Stimulated activated CD4-positive, alpha-beta T cell treated with anti-CD3 and anti-CD28 coated beads, TNF-alpha, amount 100 ng/mL, for 24 hours (primary cell): ENCODE measurements at places on chromosomes 12 and 14.

GRCh38 chr14:82251494-82251893, 717.8 kb upstream of the SEL1L start:
- no peak for DNase-seq

GRCh38 chr12:57430931-57431566, at the start of gene R3HDM2:
Gene R3HDM2 (minus strand): TSS chr12:57431043. CDS start chr12:57310428, 120,615 bp downstream.
- peak; percentile 96 for DNase-seq

DNA sequence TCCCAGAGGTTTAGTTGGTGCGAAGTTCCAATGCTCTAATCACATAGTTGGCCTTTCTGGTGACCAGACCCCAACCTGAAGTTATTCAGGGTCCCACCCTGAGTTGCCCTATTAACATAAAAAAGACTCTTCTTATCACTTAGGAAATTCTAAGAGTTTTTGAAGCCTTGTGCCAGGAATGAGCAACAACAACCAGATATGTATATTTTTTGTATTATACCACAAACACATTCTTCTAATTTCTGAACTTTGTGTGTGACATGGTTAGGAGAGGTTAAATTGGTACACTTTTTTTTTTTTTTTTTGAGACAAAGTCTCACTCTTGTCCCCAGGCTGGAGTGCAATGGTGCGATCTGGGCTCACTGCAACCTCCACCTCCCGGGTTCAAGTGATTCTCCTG, 320.4 kb upstream of the PDE3A start:
- DNase-seq: no peak

DNA sequence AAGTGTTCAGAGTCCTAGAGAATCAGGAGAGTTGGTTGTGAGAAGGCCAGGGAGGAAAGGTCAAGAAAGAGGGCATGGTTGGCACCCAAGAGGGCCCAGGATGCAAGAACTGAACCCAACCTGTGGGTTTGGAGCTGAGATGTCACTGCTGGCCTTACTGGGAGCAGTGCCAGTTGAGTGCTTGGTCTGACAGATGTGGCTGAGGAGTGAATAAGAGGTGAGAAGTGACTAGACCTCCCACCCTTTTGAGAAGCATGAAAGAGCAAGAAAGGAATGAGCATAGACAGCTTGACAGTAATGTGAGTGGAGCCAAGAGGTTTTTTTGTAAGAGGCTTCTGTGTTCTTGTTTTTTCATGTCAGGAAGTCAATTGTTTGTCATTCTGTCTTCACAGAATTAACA, 95.3 kb downstream of the FGD4 start:
- no peak for DNase-seq

DNA sequence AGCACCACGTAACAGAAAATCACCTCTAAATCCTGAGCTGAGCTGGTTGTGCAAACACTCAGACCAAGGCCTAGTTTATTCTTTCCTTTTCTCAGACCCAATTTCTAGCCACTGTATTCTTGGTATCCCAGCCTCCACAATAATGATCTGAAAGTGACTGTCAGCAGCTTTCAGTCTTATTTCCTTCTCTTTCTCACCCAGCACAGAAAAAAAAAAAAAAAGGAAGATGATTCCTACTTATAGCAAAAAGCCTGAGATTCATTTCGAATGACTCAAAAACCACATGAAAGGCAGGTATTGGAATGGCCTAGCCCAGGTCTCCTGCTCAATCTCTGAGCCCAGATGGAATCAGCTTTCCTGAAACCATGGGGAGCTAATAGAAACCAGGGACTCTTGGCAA, 298.6 kb upstream of the PPFIA2 start:
- DNase-seq: no peak

DNA sequence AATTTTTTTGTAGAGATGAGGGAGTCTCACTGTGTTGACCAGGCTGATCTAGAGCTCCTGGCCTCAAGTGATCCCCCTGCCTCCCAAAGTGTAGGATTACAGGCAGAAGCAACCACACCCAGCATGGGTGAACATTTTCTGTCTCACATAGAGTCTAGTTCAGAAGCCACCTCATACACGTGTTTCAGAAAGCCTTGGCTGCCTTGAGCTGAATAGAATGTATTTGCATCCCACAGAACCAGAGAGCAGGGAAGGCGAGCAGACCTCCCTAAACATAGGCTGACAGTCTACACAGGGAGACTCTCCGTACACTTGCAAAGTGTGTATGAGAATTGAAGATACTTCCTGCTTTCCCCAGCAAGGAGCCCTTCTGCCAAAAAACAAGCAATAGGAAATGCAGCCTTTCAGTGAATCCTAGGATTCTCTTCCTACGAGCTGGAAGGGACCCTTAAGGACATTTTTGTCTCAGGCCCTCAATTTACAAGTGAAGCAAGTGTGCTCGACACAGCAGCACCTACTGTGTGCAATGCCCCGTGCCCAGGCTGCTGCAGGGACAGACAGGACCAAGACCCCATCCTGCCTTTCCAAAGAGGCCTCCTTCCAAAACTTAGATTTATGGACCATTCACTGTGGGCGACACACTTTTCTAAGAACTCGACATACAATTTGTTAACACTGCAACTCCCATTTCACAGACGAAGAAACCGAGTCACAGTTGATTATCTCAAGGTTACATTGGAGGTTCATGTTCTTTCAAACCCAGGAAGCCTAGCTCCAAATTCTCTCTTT, 11.2 kb downstream of the NUAK1 start:
- DNase-seq: no peak

DNA sequence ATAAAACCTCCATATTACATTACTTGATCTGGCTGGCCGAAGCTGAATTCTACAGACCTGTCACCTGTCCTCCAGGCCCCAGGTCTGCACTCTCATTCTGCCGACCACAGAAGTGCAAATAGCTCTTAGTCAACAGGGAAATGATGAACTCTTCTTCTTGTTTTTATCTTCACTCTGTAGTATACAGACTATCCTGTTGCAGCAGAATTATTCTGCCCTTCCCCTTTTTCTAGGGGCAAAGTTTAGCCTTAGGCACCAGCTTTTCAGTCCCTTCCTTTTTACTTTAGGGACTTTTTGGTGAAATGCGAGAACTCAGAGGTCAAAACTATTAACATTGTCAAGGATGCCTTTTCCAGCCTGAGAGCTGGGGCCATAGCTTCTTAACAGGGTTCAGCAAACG, 229.6 kb upstream of the EGLN3 start:
- no peak for DNase-seq

DNA sequence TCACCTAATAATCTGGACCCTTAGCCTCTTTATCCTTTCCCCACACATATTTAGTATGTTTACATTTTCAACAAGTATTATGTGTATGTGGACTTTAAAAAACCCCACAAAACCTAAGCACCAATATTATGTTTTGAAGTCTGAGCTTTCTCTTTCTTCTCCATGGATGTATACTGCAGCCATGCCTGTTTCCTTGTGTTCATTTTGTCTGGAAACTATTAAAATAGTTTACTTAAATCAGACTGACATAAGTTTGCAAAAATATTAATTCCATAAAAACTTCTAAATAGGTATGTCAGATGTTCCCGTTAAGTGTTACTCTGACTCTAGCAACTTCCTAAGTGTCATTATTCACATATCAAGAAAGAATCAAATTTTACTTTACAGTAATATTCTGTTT, 2.9 kb downstream of the HIGD1C start:
- no peak for DNase-seq

GRCh38 chr12:40032433-40033241, 73.2 kb downstream of the SLC2A13 start:
- no peak for DNase-seq

- DNase-seq: no peak
Observed at GRCh38 chr12:52658196-52658595, 6.2 kb upstream of the KRT2 start.

DNA sequence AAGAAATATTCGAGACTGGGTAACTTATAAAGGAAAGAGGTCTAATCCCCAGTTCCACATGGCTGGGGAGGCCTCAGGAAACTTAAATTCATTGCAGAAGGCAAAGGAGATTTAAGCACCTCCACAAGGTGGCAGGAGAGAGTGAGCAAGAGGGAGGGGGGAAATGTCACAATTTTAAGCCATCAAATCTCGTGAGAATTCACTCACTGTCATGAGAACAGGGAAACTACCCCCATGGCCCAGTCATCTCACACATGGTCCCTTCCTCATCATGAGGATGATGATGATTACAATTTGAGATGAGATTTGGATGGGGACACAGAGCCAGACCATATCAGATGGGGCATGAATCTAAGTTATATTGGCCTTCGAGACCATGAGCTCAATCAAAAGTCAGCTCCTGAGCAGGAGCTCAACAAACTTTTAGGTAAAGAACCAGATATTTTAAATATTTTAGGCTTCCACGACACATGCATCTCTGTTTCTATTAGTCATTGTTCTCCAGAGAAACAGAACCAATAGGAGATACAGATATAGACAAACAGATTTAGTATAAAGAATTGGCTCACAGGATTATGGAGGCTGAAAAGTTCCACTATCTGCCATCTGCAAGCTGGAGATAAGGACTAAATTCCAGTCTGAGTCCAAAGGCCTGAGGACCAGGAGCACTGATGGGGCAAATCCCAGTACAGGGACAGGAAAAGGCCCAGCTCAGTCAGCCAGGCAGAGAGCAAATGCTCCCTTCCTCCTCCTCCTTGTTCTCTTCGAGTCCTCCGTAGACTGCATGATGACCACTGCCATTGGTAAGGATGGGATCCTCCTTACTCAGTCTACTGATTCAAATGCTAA, 24.9 kb downstream of the DGLUCY start:
- peak; percentile 9 for DNase-seq

GRCh38 chr12:24231298-24231697, 281.8 kb upstream of the SOX5 start:
- DNase-seq: no peak

GRCh38 chr14:104356020-104356737, 217.8 kb downstream of the KIF26A start:
- DNase-seq: no peak

DNA sequence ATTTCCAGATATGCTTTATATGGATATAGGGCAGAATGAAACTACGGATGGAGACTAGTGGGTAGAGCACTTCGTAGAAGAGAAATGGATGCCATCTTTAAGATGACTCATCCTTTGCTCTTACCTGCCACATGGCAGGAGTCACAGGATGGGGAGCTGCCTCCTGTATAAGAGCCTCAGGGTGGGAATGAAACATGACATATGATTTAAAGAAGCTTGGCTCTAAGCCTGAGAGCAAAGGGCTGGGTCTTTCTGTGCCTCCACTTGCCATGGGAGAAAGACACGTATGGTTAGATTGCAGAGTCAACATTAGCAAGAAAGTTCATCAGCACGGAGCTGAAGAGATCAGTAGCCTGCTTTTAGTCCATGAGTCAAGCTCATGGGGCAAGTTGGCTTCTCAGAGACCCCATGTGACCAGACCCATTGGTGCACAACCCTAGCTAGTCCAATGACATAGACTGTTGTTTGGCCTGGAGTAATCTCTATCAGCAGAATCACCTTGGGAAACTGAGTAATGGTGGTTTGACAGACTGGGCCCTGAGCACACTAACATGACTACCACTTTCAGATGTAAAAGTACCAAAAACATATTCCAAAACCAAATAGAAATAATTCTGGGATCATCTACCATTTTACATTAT, 38.1 kb upstream of the IL22 start:
- no peak for DNase-seq

GRCh38 chr12:5200278-5201087, 156.8 kb downstream of the KCNA5 start:
- peak; percentile 22 for DNase-seq

- DNase-seq: no peak
Observed at GRCh38 chr12:122449317-122449716, 26.8 kb upstream of the CLIP1 start.

- no peak for DNase-seq
Observed at GRCh38 chr12:40405419-40405818, 180.6 kb downstream of the LRRK2 start.

DNA sequence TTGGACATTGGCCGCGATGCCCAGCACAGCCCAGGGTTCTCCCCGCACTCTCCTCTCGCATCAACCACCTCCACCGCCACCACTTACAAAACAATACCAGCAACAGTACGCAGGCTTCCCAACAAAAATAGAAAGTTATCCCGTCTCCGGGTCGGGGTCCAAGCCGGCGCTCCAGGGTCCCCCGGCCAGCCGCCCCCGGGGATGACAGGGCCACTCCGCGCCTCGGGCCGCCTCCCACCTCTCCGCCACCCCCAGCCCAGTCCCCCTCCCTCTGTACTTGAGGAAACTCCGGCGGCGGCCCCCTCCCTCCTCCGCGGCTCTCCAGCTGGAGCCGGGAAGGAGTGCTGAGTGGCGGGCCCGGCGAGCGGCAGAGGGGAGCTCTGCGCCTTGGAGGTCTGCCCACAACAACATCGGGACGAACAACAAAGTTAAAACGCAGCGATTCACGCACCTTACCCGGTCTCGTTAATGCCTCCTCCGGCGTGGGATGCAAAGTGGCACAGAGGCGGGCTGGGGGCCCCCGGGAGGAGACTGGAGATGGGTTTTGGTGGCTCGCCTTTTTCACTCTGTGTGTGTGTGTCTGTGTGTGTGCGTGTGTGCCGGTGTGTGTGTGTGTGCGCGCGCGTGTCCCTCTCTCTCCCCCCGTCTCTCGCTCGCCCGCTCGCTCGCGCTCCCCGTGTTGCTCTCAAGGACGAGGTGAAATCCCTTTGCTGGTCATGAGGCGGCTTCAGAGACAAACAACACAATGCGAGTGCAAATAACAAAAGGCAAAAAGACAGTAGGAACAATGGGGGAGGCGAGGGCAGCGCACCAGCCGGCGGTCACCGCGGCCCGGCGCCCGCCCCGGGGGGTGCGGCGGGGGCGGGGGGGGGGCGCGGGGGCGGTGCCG, 386.8 kb downstream of the BCAT1 start:
- DNase-seq: no peak

- DNase-seq: no peak
Observed at GRCh38 chr14:21985081-21985480, 311.5 kb upstream of the OR4E1 start.

DNA sequence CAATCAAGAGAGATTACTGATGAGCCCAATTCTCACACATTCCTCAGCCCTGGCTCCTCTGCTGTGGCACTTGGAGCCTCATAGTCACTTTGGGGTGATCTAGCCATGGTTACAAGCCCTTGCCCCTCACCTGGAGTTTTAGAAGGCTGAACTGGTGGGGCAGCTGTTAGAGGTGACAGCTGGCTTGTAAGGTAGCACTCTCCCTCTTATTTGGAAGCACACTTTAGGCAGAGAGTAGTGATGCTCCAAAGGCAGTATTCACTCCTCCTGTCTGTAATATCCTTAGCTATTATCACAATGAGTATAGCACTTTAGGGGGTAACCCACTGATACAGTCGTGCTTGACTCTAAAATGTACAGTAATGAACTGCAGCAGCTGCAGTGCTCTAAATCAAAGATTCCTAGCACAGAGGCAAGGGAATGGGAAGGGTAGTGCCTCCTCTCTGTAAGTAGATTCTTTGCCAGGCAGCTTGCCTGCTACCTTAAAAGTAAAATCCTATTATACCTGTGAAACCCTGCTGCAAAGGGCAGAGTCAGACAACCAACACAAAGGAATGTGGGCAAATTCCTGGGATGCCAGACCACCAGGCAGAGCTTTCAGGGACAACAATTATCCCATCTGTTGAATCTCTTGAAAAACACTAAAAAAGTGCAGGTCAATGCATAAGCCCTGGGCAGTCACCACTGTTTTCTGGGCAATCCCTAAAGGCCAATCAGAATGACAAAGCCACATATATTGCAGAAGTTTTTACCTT, 336.3 kb downstream of the NOVA1 start:
- DNase-seq: no peak

- no peak for DNase-seq
Observed at GRCh38 chr12:67069451-67070306, 199.5 kb upstream of the CAND1 start.
